NCI-H774 (cell line): ENCODE measurements at places on chromosomes 5 and 9.

DNA sequence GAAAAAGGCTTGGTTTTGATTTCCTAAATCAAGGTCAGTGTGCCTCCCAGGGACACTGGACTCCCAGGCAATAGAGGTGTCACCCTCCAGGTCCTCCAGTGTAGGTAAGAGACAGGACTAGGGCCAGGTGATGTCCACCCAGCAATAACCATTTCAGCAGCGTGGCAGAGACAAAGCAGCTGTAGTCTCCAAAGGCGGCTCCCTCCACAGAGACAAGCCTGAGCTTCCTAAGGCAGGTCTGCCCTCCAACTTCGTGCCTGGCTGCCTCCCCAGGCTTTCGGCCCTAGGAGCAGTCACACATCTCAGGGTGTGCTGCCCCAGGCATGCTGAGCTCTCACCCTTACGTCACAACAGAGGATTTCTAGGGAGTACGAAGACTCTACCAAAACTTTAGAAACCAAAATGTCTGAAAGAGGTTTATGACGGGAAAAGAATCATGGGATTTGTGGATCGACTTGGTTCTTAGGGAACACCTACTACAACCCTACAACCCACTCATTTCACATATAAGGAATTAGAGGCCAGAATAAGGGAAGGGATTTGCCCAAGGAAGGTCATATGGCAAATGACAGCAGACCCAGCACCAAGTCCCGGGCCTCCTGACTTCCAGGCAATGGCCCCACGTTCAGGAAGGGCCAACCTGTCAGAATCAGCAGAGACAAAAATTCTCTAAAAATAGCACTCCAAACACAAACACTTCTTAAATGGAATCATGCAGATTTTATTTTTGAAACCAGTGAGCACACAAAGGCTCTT, 105.5 kb downstream of the KLHL3 start:
- no peak for DNase-seq

DNA sequence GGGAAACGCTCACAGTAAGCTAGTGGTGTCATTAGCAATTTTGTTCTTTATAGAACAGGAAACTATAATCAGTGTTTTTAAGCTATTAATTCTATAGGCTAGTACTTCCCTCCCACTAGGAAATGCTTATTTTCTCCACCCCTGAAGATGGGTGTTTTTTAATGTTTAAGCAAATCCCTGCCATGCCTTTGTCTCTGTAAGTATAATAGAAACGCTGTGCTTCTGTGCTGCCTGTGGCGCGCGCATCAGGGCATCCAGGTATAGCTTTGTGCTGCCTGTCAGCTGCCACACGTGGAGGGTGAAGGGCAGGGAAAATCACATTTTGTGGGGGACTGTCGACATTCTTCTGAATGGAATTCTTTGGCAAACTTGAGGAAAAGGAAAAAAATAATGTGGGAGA, 217.5 kb downstream of the RAB3C start:
- DNase-seq = no peak

GRCh38 chr9:120965344-120966012, 38.9 kb upstream of the TRAF1 start:
- DNase-seq = peak; percentile 36

DNA sequence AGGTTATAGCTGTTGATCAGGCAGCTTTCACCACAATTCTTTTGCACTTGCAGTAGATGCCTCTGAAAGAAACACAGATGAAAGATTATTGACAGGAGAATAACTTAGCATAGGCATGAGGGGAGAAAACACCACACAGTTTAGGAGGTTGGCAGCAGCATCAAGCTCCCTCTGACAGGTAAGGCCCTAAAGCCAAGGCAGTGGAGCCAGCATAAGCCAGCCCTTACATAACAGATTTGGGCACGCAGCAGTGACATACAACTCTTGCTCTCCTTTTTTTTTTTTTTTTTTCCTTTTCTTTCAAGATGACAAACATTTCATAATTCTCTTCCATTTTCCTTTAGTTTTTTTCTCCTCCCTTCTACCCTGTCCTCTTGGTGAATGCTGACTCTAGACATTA, 257.6 kb upstream of the ADAMTSL1 start:
- DNase-seq = no peak

DNA sequence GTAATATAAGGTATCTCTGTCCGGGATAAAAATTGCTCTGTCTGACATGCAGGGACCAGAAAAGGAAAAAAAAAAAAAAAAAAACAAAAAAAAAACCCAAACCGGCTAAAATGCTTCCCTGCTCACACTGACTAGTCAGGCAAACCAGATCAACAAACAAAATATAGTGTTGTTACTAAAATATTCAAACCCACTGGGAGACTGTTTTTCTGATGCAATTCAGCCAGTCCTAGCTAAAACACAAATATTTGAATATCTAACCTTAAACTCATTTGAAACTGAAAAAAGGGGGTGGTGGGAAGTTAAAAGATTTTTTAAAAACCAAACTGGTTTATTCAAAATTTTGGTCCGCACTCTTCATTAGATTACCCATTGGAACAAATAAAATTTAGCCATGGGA, 61.0 kb downstream of the APBA1 start:
- no peak for DNase-seq

- DNase-seq = no peak
Observed at GRCh38 chr9:92480291-92480771, 2.0 kb downstream of the ASPN start.

GRCh38 chr5:75461679-75462078, 49.8 kb downstream of the CERT1 start:
- no peak for DNase-seq

GRCh38 chr5:111639912-111640311, 117.1 kb downstream of the NREP start:
- no peak for DNase-seq
